ENCODE measurements at places on chromosomes 7 and 10. TPM values are rescaled to one million over a fixed set of nuclear protein-coding genes. Genes with fewer than 3 reads are reported as not detected.

Gene TUBB8
- not detected for total RNA-seq

DNA sequence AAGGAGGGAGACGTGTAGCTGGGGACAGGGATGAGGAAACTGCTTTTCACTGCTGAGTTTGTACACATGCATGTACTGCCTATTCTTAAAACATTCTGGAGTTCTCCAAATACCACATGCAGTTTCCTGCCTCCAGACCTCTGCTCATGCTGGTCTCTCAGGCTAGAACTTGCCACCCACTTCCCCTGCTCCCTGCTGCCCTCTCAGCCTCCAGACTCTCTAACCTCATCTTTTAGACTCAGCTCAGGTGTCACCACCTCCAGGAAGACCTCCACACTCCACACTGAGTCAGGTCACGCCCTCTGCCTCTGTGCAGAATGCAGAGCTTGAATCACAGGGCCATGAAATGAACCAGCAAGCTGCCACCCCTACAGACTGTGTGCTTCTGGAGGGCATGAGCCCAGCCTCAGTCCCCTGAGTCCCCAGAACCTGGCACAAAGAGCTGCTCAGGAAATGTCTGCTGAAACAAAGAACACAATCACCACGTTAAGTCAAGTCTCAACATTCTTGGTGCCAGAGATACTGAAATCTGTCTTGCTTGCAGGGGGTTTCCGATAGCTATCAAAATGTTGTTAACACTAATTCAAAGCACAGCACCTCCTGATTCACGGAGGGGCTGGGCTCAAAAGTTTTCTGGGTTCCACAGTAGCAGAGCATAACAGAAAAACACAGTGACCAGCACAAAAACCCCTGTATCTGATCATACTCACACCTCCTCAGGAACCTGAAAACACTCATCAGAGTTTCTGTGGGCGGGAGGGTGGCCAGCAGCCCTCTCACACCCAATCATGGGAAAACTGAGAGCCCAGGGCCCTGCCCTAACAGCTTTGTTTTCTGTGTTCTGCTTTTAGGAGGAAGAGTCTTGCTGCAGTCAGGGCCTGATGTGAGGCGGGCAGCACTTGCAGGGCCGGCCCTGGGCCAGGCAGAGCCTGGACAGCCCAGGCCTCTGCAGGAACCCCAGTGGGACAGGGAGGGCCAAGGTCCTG, 21.1 kb downstream of the FAM53B start:
- H3K4me3 ChIP-seq = peak overlapping the region; percentile 30
- no peaks in the 10 kb centered on the region for H3K27me3 ChIP-seq
- peaks cover 82% of the 10 kb centered on the region for H3K4me1 ChIP-seq
- peak; percentile 84 for DNase-seq

- H3K36me3 ChIP-seq = peaks cover 5% of the 10 kb centered on the region
- no peaks in the 10 kb centered on the region for H3K27me3 ChIP-seq
- H3K4me3 ChIP-seq = peak overlapping the region; percentile 97
- DNase-seq = peak; percentile 70
- peaks cover 37% of the 10 kb centered on the region for H3K4me1 ChIP-seq
- peak overlapping the region; percentile 96 for H3K27ac ChIP-seq
Measured at GRCh38 chr7:23106057-23106822, 655 bp downstream of the KLHL7 start.

DNA sequence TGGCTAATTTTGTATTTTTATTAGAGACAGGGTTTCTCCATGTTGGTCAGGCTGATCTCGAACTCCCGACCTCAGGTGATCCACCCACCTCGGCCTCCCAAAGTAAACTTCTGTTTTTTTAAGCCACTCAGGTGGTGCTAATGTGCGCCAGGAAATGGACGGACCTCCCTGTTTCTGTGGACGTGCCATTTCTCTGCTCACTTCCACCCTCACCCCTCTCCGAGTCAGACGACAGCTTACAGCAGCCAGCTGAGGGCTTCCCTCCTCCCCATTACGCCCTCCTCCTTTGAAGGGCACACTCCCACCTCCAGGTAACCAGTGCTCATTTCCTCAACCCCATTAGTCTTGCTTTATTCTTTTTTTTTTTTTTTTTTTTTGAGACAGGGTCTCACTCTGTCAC, 41.7 kb upstream of the EZH2 start:
- H3K4me1 ChIP-seq = peaks cover 58% of the 10 kb centered on the region
- H3K4me3 ChIP-seq = peak overlapping the region; percentile 15
- DNase-seq = peak; percentile 30
- H3K36me3 ChIP-seq = peaks cover 26% of the 10 kb centered on the region

Gene NRCAM
- 3.2 TPM for total RNA-seq

- no peak overlapping the region for H3K4me3 ChIP-seq
- no peaks in the 10 kb centered on the region for H3K4me1 ChIP-seq
- no peak overlapping the region for H3K27ac ChIP-seq
- H3K36me3 ChIP-seq = peaks cover 28% of the 10 kb centered on the region
- peaks cover 3% of the 10 kb centered on the region for H3K27me3 ChIP-seq
Measured at GRCh38 chr10:92656266-92656961, 33.3 kb upstream of the HHEX start.

Gene ASNS
- total RNA-seq = 226 TPM

DNA sequence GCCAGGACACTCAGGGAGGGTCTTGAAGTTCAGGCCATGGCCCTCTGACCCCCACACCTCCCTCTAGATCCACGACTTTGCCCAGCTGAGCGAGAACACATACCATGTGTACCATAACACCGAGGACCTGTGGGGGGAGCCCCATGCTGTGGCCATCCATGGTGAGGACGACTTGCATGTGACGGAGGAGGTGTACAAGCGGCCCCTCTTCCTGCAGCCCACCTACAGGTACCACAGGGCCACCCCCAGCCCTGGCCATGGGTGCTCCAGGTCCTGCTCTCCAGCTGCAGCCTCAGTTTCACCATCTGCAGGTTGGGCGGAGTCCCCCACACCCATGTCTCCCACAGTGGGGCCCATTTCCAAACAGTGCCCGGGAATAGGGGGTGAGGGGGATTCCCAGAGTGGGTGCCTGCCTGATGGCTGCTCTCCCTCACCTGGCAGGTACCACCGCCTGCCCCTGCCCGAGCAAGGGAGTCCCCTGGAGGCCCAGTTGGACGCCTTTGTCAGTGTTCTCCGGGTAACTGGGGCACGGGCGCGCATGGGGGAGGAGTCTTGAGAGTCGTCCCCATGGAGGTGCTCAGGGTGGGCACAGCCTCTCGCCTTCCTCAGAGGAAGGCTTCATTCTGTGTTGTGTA, 54.1 kb downstream of the PALD1 start:
- H3K27me3 ChIP-seq = no peaks in the 10 kb centered on the region
- H3K4me3 ChIP-seq = no peak overlapping the region
- no peak overlapping the region for H3K27ac ChIP-seq
- no peak for DNase-seq

GRCh38 chr7:30633223-30633622, 38.5 kb downstream of the GARS1 start:
- H3K36me3 ChIP-seq = peaks cover 62% of the 10 kb centered on the region
- no peak overlapping the region for H3K4me3 ChIP-seq
- peak overlapping the region; percentile 49 for H3K27ac ChIP-seq
- no peaks in the 10 kb centered on the region for H3K4me1 ChIP-seq
- H3K27me3 ChIP-seq = no peaks in the 10 kb centered on the region
- no peak for DNase-seq

GRCh38 chr7:41579961-41580935, 122.6 kb downstream of the INHBA start:
- no peaks in the 10 kb centered on the region for H3K4me1 ChIP-seq
- DNase-seq = no peak
- H3K36me3 ChIP-seq = no peaks in the 10 kb centered on the region
- H3K27ac ChIP-seq = no peak overlapping the region
- no peak overlapping the region for H3K4me3 ChIP-seq

Gene CALCR
- total RNA-seq = not detected

DNA sequence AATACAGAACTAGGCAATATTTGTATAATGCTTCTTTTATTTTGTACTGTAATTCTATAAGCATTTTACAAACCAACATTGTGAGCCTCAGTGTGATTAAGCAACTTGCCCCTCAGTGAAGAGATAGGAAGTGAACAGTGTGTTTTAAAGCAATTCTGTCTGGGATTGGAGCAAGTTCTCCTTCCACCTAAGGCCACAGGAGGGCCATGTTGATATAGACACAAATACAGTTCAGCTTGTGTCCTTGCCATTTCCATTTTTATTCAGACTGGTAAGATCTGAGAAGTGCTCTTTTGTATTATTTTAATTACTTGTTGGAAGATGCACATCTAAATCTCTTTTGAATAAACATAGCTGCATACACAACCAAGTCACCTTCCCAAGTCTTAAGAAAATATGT, 416.3 kb upstream of the COBL start:
- DNase-seq = no peak
- H3K27me3 ChIP-seq = no peaks in the 10 kb centered on the region
- H3K27ac ChIP-seq = no peak overlapping the region
- no peaks in the 10 kb centered on the region for H3K4me1 ChIP-seq

DNA sequence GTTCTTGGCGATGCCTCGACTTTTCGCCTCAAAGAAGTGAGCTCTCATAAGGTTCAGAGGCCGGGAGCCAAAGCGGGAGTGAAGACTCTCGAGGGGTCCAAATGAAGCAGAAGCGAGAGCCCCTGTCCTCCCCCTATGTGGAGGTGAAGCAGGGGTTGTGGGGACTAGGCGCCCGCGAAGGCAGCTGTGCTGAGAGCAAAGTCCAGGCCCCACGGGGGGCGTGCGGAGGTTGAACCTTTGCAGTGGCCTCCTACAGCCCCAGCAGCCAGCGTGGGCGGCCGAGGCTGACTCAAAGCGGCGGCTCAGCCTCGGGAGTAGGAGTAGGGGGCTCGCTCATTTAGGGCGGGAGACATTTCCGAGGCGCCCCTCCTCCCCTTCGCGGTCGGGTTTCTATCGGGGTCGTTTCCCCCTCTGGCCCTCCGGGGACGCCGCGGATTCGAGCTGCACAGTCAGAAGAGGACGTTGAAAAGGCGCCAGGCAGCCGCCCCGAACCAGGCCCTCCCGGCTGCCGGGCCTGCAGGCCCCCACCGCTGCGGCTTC, 553 bp upstream of the ADD3 start:
- H3K36me3 ChIP-seq = no peaks in the 10 kb centered on the region
- H3K4me1 ChIP-seq = peaks cover 33% of the 10 kb centered on the region
- H3K4me3 ChIP-seq = no peak overlapping the region
- H3K27ac ChIP-seq = no peak overlapping the region
- peak; percentile 84 for DNase-seq
- H3K27me3 ChIP-seq = no peaks in the 10 kb centered on the region

Gene BCCIP
- total RNA-seq = 113 TPM

DNA sequence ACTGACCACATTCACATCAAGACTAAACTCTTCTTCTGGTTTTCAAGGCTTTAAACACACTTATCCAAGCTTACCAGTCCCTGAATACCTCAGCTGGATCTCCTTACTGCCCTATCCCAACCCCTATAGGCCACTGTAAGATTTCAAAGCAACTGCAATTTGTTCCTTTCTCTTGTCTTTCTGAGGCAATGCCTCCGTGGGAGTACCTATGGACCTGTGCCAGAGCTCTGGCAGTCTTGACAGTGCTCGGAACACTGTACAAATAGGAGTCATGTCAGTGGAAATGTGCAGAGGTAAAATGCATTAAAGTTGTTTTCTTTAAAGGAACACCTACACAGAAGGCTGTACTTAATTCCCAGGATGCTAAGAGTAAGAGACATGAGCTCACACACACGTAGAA, 124.7 kb downstream of the CNOT4 start:
- no peak for DNase-seq
- H3K36me3 ChIP-seq = peaks cover 5% of the 10 kb centered on the region
- H3K27ac ChIP-seq = no peak overlapping the region
- H3K4me3 ChIP-seq = no peak overlapping the region
- no peaks in the 10 kb centered on the region for H3K27me3 ChIP-seq
- H3K4me1 ChIP-seq = no peaks in the 10 kb centered on the region

- peaks cover 18% of the 10 kb centered on the region for H3K4me1 ChIP-seq
- H3K27ac ChIP-seq = peak overlapping the region; percentile 42
- peak; percentile 31 for DNase-seq
- no peaks in the 10 kb centered on the region for H3K27me3 ChIP-seq
Measured at GRCh38 chr10:80144696-80145131, 12.2 kb downstream of the PLAC9 start.

Gene EPDR1
- 4.7 TPM for total RNA-seq

DNA sequence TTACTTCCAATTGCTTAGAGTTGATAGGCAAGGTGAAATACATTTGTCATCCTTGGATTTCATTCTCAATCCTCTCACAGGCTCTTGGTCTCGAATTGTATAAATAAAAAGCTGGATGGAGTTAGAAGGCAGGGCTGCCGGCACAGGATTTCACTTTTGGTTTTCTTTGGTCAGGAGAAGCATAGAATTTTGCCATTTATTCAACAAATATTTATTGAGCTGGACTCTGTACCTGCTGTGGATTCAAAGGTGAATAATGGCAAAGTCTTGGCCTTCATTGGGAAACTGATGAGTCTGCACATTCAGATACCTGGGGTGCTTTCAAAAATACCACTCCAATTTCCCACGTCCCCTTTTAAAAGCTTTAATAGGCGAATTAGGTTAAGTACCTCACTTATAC, 49.7 kb downstream of the PDK4 start:
- no peak for DNase-seq
- H3K36me3 ChIP-seq = no peaks in the 10 kb centered on the region
- H3K4me1 ChIP-seq = no peaks in the 10 kb centered on the region
- H3K4me3 ChIP-seq = no peak overlapping the region

- DNase-seq = no peak
- H3K36me3 ChIP-seq = peaks cover 3% of the 10 kb centered on the region
- peaks cover 11% of the 10 kb centered on the region for H3K4me1 ChIP-seq
- no peak overlapping the region for H3K4me3 ChIP-seq
Measured at GRCh38 chr10:30759423-30759822, 129.9 kb upstream of the LYZL2 start.

DNA sequence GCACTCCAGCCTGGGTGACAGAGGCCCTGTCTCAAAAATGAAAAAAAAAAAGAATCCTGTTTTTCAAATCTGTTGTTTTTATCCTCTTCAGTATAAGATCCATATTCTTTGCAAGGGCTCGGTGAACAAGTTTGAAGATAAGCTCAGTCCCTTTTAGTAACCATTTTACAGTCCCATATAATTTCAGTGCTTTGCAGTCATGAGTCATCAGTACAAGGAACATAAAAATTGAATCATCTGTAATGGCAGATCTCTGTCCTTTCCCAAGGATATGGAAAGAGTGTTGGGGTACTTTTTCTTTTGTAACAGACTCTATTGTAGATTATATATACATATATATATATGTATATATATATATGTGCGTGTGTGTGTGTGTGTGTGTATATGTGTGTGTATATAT, 52.2 kb upstream of the ZPBP start:
- DNase-seq = no peak
- H3K4me1 ChIP-seq = peaks cover 68% of the 10 kb centered on the region
- peak overlapping the region; percentile 85 for H3K27ac ChIP-seq
- H3K36me3 ChIP-seq = no peaks in the 10 kb centered on the region

Gene EPHA1
- 2.4 TPM for total RNA-seq

DNA sequence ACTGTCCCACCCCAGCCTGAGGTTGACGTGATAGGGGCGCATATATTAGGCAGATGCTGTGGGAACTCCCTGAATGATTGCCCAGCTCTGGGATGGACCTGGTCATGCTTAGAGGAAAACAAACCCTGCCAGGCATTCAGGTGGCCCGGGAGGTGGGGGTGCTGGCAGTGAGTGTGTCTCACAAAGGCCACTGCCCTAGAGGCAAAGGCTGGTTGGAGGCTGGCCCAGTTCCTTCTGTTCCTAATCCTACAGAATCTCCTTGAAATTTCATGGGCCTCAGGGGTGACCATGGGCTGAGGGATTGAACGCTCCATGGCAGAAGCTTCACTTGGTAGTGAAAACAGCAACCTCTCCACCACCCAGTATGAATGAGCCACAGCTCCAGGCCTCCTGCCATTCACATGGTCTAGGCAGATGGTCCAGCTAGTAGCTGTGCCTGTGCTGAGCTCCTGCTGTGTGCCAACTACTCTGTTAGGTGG, 25.6 kb downstream of the ADRA2A start:
- H3K4me1 ChIP-seq = no peaks in the 10 kb centered on the region
- no peak for DNase-seq
- no peak overlapping the region for H3K4me3 ChIP-seq
- peaks cover 7% of the 10 kb centered on the region for H3K27me3 ChIP-seq
- H3K27ac ChIP-seq = no peak overlapping the region
